A549 treated with RU486 at 1 μM for 4 hours (cell line): ENCODE measurements at places on chromosomes 7 and 10. TPM values are rescaled to one million over a fixed set of nuclear protein-coding genes. Genes with fewer than 3 reads are reported as not detected.

The SFRP4 gene
- 3.3 to 6.9 TPM (median 4.5 TPM) in 5 replicates for total RNA-seq

The CNTNAP2 gene
- total RNA-seq: 0.02 to 0.03 TPM (median 0.02 TPM) in 3 of 5 replicates, not detected in the others

The CFAP70 gene
- total RNA-seq: 0.11 to 0.16 TPM (median 0.14 TPM) in 5 replicates

The CRHR2 gene
- 0.05 TPM in 1 of 5 replicates, not detected in the others for total RNA-seq

The LRGUK gene
- total RNA-seq: 0.28 to 0.53 TPM (median 0.35 TPM) in 5 replicates

The AIMP2 gene
- total RNA-seq: 83.0 to 98.0 TPM (median 95.2 TPM) in 5 replicates

The HABP2 gene
- 0.05 to 0.21 TPM (median 0.09 TPM) in 5 replicates for total RNA-seq

The AKR1D1 gene
- total RNA-seq: not detected in 5 replicates

The TMEM213 gene
- total RNA-seq: not detected in 5 replicates

The ADAM22 gene
- 0.25 to 0.77 TPM (median 0.38 TPM) in 5 replicates for total RNA-seq

The TMEM130 gene
- total RNA-seq: 0.30 to 0.54 TPM (median 0.39 TPM) in 5 replicates

The SORCS3 gene
- not detected in 5 replicates for total RNA-seq

The GPR26 gene
- total RNA-seq: not detected in 5 replicates

The NEUROG3 gene
- not detected in 5 replicates for total RNA-seq

The C10orf53 gene
- not detected in 5 replicates for total RNA-seq

The PTPN20 gene
- 3.1 to 4.3 TPM (median 3.6 TPM) in 5 replicates for total RNA-seq

The BCCIP gene
- 108 to 162 TPM (median 124 TPM) in 5 replicates for total RNA-seq

The ADIRF gene
- 0.21 TPM in 1 of 5 replicates, not detected in the others for total RNA-seq

The WDR11 gene
- 17.7 to 25.7 TPM (median 22.7 TPM) in 5 replicates for total RNA-seq

The POLD2 gene
- total RNA-seq: 131 to 171 TPM (median 158 TPM) in 5 replicates

The VKORC1L1 gene
- total RNA-seq: 21.1 to 34.5 TPM (median 30.9 TPM) in 5 replicates

The DDX50 gene
- 26.9 to 41.1 TPM (median 34.9 TPM) in 5 replicates for total RNA-seq

The LEP gene
- not detected in 5 replicates for total RNA-seq

The SPAM1 gene
- not detected in 5 replicates for total RNA-seq

The SPDYE6 gene
- total RNA-seq: not detected in 5 replicates

The FIS1 gene
- total RNA-seq: 120 to 145 TPM (median 139 TPM) in 5 replicates

The PRSS37 gene
- total RNA-seq: not detected in 5 replicates

The SLC29A3 gene
- 15.1 to 19.4 TPM (median 16.3 TPM) in 5 replicates for total RNA-seq

The RNF133 gene
- not detected in 5 replicates for total RNA-seq

The TRPV5 gene
- total RNA-seq: not detected in 5 replicates

The CTAGE8 gene
- total RNA-seq: 0.12 TPM in 1 of 5 replicates, not detected in the others

The TRIM56 gene
- total RNA-seq: 8.8 to 12.1 TPM (median 10.8 TPM) in 5 replicates

The SLC18A2 gene
- not detected in 5 replicates for total RNA-seq

The CACNA2D1 gene
- 3.8 to 12.4 TPM (median 7.7 TPM) in 5 replicates for total RNA-seq

The TDRD1 gene
- not detected in 5 replicates for total RNA-seq

The LRMDA gene
- total RNA-seq: 3.1 to 6.5 TPM (median 4.6 TPM) in 5 replicates

The CDHR3 gene
- total RNA-seq: 3.8 to 5.6 TPM (median 5.1 TPM) in 5 replicates

The ZNF746 gene
- total RNA-seq: 13.8 to 20.1 TPM (median 17.5 TPM) in 5 replicates

The SRRM3 gene
- total RNA-seq: 5.7 to 8.9 TPM (median 6.9 TPM) in 5 replicates

The ERVW-1 gene
- not detected in 5 replicates for total RNA-seq

The NXPH1 gene
- total RNA-seq: not detected in 5 replicates

The RADIL gene
- 0.98 to 2.7 TPM (median 1.9 TPM) in 5 replicates for total RNA-seq

The CACNB2 gene
- total RNA-seq: not detected in 5 replicates
